MCF 10A (cell line): ENCODE measurements at places on chromosomes 12 and 14. TPM values are rescaled to one million over a fixed set of nuclear protein-coding genes. Genes with fewer than 3 reads are reported as not detected.

DNA sequence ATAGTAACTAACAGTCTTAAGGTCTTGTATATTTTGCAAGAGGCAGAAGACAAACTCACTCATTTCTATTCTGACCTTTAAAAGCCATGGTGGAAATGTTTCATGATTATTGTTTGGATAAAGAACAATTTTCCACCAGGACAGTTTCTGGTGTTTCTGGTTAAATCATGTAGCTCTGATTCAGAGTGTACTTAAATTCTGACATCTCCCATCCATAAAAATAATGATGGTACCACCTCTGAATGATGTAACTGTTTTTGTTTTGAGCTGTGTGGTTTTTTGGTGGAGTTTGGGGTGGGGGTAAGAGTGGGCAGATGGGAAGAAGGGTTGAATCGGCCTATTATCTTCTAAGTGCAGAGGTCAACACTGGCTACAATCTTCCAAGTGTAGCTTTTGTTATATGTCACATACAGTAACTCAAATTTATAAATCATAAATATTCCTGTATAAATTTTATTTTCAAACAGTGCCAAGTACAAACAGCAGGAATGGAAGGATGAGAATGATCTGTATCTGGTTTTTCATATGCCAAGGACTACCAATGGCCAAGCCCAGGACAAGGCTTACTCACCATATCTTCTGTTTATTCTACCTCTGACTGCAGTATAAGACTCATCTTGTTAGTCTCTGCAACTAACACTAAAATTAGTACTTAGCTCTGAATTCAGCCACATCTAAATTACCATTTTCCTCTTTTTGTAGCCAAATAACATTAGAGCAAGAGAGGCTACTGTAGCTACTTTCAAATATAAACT is 108.7 kb downstream of the BCAT1 start:
- H3K27me3 ChIP-seq, result no peaks in the 10 kb centered on the region
- DNase-seq, result peak; percentile 21
- peak overlapping the region; percentile 86 for H3K27ac ChIP-seq
- H3K4me1 ChIP-seq, result peaks cover 40% of the 10 kb centered on the region

Gene DDN
- total RNA-seq, result 0.28 and 0.47 TPM in 2 replicates

DNA sequence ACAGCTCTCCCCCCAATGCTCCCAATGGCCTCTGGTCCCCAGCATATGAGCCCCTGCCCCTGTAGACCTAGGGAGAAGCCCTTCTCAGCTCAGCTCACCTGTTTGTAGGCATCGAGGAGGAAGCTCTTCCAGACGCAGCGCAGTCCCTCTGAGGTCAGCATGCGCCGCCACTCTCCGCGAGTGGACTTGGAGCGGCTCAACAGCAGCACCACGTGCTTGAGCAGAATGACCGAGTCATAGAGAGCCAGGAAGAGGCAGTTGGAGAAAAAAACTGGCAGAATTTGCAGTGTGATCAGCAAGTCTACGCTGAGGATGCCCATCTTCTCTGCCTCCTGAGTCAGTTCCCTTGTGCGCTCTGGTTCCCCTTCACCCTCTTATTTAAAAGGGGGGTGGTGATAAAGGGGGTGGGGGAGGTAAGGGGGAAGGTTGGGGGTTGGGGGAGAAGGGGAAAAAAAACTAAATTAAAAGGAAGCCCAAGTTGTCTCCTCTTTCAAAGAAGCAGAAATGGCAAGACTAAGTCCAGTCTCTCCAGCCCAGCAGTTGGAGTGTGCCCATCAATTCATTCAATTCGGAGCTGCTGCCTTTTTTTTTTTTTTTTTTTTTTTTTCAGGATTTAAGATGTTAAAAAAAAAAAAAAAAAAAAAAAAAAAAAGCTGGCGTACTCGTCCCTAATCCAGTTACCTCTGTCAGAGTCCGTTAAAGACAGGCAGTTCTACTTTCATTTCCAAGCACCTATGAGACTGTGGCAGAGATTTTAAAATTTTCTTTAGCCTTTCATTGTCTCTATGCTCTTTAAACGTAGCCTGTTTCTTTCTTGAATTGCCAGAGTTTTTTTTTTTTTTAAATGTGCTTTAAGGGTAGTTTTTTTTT is at the start of gene DIO2:
TSS of gene DIO2 (minus strand) at position 352 of the 870 bp plus-strand sequence. CDS start at position 320, 32 bp downstream.
- H3K27ac ChIP-seq, result peak within 1 kb of the TSS; percentile 32
- peak within 1 kb of the TSS; percentile 56 for H3K4me3 ChIP-seq
- no peaks in the 10 kb centered on the region for H3K27me3 ChIP-seq

GRCh38 chr12:92485351-92486348 is 217.1 kb upstream of the PLEKHG7 start:
- no peak overlapping the region for H3K4me3 ChIP-seq
- H3K36me3 ChIP-seq, result no peaks in the 10 kb centered on the region
- H3K27me3 ChIP-seq, result no peaks in the 10 kb centered on the region
- H3K4me1 ChIP-seq, result no peaks in the 10 kb centered on the region

DNA sequence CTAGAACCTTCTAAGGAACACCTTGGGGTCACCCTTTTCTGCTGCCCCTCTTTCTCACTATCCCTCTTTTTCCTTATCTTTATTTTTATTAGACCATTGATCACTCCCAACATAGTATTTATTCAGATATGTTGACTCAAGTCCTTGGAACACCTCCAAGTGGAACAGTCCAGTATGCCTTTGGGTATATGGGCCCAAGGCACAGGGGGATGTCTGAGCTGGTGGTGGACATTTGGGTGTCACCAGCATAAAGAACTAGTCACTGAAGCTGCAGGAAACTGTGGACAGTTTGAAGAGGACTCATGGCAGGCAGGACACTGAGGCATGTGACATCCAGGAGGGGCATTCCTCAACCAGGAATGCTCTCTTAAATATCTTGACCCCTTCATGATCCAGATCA is 105.6 kb downstream of the VEZT start:
- no peak overlapping the region for H3K4me3 ChIP-seq
- H3K27me3 ChIP-seq, result no peaks in the 10 kb centered on the region
- no peaks in the 10 kb centered on the region for H3K36me3 ChIP-seq
- DNase-seq, result no peak

GRCh38 chr14:36424478-36425102 is 95.4 kb downstream of the NKX2-1 start:
- no peak for DNase-seq
- no peaks in the 10 kb centered on the region for H3K27me3 ChIP-seq
- no peaks in the 10 kb centered on the region for H3K36me3 ChIP-seq
- H3K27ac ChIP-seq, result no peak overlapping the region

- H3K36me3 ChIP-seq, result no peaks in the 10 kb centered on the region
- no peak overlapping the region for H3K4me3 ChIP-seq
- H3K27ac ChIP-seq, result no peak overlapping the region
- H3K4me1 ChIP-seq, result peaks cover 5% of the 10 kb centered on the region
- no peaks in the 10 kb centered on the region for H3K27me3 ChIP-seq
- peak; percentile 3 for DNase-seq
These were observed 25.6 kb upstream of the CPNE8 start for GRCh38 chr12:38930990-38931389.

DNA sequence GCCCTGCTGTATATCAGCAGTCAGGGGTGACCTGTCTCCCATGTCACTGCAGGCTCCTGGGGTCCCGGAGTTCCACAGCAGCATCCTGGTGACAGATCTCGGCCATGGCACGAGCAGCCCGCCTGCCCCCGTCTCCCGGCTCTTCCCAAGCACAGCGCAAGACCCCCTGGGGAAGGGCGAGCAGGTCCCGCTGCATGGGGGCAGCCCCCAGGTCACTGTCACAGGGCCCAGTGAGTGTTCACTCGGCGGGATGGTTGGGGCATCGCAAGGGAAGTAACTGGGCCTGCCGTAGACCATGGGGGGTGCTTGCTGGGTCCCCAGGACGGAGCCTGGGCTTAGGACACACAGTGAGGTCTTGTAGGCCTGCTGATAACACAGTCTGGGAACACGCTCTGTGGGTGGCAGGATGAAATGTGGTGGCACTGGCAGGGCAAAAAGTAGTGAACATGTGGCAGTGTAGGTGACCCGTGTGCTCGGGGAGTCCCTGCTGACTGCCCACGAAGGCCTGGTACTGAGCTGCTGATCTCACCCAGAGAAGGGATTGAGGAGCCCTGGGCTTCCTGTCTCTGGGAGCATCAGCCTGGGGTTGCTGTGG is 38.5 kb downstream of the IL31 start:
- no peak for DNase-seq
- H3K36me3 ChIP-seq, result peaks cover 50% of the 10 kb centered on the region
- no peaks in the 10 kb centered on the region for H3K27me3 ChIP-seq

- no peak for DNase-seq
- H3K4me3 ChIP-seq, result no peak overlapping the region
- H3K27ac ChIP-seq, result no peak overlapping the region
These were observed 31.8 kb downstream of the MAX start for GRCh38 chr14:65070471-65070976.

- peak overlapping the region; percentile 31 for H3K27ac ChIP-seq
- peak; percentile 92 for DNase-seq
- no peaks in the 10 kb centered on the region for H3K27me3 ChIP-seq
- no peak overlapping the region for H3K4me3 ChIP-seq
- peaks cover 26% of the 10 kb centered on the region for H3K4me1 ChIP-seq
These were observed 43.6 kb downstream of the FGD6 start for GRCh38 chr12:95173392-95174251.

GRCh38 chr14:68249661-68250451 is 430.3 kb downstream of the RAD51B start:
- H3K27ac ChIP-seq, result peak overlapping the region; percentile 35
- peaks cover 59% of the 10 kb centered on the region for H3K4me1 ChIP-seq
- H3K4me3 ChIP-seq, result no peak overlapping the region
- no peaks in the 10 kb centered on the region for H3K36me3 ChIP-seq
- no peak for DNase-seq

DNA sequence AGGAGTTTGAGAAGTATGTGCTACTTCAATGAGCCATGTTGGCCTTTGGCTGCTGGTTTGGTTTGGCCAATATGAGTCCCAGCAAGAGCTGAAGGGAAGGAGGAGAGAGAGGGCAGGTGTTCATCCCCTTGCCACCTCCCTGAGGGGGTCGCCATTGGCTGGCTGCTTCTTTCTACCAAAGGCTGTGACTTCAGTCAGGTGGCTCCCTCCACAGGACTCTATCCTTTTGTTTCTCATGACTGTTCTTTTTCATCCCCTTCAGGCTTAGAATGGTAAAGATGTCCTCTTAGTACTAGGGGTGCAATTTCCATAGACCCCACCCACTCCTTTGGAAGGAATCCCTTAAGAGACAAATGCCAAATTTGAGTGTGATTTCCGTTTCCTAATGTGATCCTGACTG is 31.2 kb upstream of the OTOGL start:
- no peaks in the 10 kb centered on the region for H3K36me3 ChIP-seq
- H3K4me3 ChIP-seq, result no peak overlapping the region
- no peaks in the 10 kb centered on the region for H3K4me1 ChIP-seq
- no peaks in the 10 kb centered on the region for H3K27me3 ChIP-seq
- DNase-seq, result no peak
